ENCODE measurements at places on chromosomes 12 and 14.

DNA sequence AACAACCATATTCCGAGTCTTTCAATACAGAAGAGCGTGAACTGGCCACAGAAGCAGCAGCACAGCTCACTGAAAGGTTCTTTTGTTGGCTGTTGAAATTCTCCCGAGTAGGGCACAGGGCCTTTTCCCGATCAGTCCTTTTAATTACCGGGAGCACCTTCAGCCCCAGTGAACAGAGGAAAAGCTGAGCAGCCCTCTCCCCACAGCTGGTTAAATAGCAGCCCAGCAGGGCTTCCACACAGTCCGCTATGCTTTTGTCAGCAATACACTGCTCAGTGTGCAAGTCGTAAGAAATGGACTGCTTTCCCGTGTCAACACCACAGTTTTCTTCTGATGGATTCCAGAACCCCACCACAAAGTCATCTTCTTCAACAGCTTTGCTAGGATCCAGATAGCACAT, 61.3 kb downstream of the DICER1 start:
- DNase-seq: no peak

DNA sequence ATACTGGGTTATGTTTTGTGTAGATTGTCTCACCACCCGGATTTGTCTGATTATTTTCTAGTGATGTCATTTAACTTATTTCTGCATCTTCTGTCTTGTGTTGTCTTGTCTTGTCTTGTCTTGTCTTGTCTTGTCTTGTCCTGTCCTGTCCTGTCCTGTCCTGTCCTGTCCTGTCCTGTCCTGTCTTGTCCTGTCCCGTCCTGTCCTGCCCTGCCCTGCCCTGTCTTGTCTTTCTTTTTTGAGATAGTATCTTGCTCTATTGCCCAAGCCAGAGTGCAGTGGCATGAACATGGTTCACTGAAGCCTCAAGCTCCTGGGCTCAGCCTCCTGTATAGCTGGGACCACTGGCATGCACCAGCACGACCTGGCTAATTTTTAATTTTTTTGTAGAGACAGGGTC, 25.6 kb downstream of the DERA start:
- no peak for DNase-seq

DNA sequence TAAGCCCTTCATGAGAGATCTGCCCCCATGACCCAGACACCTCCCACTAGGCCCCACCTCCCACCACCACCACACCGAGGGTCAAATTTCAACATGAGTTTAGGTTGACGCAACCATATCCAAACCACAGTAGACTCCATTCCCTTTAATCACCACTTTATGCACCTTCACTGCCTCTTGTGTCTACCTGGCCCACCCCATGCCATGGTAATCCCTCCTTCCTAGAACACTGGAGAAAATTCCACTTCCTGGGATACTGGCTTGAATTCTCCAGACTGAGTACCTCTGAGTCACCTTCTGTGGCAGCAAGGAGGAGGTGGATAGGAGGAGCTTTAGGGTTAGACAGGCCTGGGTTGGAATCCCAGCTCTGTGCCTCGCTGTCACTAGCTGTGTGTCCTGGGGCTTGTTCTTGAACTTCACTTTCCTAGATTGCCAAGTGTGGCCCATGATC, 26.1 kb upstream of the CIPC start:
- DNase-seq: no peak

- no peak for DNase-seq
Observed at GRCh38 chr14:96086574-96087077, 47.5 kb downstream of the C14orf132 start.

DNA sequence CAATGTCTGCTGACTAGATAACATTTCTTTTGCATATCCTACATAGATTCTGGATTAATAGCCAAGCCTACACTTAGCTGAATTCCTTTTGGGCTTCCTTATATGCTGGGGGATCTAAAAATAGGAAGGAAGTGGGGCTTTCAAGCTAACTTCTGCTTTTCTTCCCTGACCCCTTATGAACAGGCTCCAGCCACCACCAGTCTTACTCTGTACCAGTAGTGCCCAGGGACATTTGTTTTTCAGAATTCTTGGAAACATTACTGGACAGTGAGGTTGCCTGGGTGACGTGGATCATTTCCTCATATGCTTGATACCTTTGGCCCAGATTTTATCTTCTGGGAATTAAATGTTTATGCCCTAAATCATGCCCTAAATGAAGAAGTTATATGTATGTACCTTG, 55.9 kb upstream of the SRRM4 start:
- no peak for DNase-seq

DNA sequence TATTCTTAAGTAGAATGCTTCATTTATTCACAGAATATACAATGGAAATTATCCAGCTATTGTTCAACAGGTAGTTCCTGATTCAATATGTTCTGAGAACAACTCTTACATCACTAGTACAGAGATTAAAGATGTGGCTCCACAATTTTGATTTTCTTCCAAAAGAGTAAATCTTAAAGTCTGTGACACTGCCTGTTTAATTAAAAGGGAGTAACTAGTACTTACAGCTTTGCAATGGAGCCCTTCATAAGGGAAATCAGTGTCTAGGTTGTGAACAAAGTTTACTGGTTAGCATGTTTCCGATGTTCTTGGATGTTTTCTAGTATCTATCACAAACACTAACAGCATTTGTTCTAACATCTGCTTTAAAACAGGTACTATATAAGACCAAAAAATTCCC, 30.8 kb downstream of the MIA2 start:
- DNase-seq: no peak

- DNase-seq: no peak
Observed at GRCh38 chr14:98489115-98489514, 782.9 kb downstream of the BCL11B start.

- no peak for DNase-seq
Observed at GRCh38 chr14:100313464-100314230, 7.4 kb upstream of the SLC25A29 start.

GRCh38 chr14:65880507-65880906, 468.0 kb downstream of the FUT8 start:
- DNase-seq: no peak

GRCh38 chr12:88035271-88035906, 6.2 kb upstream of the C12orf50 start:
- peak; percentile 80 for DNase-seq

DNA sequence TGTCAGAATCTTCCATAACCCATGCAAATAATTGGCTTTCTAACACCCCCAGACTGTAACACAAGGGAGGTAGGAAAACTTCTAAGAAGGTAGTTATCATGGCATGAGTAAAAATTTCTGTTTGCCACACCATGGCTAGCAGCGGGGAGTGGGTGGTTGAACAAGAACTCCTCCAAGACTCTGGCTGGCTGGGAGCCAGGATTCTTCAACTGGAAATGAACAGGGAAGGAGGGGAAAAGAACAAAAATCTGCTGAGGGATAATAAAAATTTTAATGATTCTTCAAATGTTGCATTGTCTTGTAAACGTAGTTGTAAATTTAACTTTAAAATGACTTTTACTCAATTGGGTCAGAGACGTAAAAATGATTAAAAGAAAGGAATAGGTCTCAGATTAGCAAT, 78.9 kb downstream of the AKAP6 start:
- no peak for DNase-seq

DNA sequence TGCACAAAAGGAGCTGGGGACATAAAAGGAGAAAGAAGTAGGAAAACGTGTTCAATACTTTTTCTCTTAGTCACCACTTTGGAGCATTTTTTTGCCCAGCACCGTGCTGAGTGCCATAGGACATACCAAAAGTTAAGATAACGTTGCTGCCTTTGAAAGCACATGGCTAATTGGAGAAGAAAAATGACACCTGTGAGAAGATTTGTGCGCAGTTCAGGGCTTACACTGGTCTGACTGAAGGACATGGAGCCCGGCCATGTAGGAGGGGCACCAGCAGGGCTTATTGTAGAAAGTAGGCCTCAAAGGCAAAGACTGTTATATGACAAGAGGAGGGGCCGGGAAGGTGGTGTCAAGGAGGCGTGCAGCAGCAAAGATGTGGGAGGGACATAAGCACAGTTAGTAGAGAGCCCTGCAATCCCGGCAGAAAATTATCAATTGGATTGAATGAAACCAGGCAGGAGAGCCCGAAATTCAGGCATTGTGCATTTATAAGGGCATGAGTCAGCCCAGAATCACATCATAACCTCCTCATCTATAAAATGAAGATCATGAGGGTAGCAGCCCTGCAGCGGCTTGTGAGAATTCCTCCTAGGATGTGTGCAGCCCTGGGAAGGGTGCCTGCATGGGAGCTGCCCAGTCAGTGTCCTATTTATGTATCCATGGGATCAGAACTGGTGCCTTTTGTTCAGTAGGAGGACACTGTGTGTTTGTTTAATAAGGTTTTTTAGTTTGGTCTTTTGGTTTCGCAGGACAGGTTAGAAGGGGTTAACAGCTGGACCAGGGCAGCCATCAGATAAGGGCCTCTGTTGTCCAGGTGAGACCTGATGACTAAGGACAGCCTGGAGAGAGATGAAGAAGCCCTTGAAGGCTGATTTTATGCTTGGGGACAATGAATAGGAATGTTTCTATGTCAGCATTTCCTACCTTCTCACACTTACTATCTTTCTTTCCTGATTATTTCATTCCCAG, 122.4 kb downstream of the GPR135 start:
- DNase-seq: no peak

GRCh38 chr12:99133401-99133800, 488.3 kb downstream of the APAF1 start:
- no peak for DNase-seq

GRCh38 chr12:76266797-76267196, 81.4 kb downstream of the BBS10 start:
- DNase-seq: no peak

GRCh38 chr14:77707355-77707723, 484 bp downstream of the ALKBH1 start:
- DNase-seq: no peak

GRCh38 chr12:97200181-97200580, 262.4 kb upstream of the RMST start:
- DNase-seq: no peak

- no peak for DNase-seq
Observed at GRCh38 chr14:32014057-32014456, 63.0 kb upstream of the ARHGAP5 start.

DNA sequence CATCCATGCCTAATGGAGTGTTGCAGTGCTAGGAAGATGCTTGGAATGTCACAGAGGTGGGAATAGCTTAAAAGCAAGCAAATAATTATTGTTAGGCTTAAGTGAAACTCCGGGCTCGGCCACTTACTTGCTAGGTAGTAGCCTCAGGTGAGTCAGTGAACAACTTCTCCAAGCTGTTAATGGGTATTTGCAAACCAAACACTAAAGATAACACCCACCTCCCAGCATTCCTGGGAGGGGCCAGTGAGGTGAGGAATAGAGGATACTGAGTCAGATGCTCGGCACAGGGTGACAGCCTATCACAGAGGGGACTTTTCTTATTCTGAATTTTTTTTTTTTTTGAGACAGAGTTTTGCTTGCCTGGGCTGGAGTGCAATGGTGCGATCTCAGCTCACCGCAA, 151.2 kb upstream of the RFLNA start:
- no peak for DNase-seq

DNA sequence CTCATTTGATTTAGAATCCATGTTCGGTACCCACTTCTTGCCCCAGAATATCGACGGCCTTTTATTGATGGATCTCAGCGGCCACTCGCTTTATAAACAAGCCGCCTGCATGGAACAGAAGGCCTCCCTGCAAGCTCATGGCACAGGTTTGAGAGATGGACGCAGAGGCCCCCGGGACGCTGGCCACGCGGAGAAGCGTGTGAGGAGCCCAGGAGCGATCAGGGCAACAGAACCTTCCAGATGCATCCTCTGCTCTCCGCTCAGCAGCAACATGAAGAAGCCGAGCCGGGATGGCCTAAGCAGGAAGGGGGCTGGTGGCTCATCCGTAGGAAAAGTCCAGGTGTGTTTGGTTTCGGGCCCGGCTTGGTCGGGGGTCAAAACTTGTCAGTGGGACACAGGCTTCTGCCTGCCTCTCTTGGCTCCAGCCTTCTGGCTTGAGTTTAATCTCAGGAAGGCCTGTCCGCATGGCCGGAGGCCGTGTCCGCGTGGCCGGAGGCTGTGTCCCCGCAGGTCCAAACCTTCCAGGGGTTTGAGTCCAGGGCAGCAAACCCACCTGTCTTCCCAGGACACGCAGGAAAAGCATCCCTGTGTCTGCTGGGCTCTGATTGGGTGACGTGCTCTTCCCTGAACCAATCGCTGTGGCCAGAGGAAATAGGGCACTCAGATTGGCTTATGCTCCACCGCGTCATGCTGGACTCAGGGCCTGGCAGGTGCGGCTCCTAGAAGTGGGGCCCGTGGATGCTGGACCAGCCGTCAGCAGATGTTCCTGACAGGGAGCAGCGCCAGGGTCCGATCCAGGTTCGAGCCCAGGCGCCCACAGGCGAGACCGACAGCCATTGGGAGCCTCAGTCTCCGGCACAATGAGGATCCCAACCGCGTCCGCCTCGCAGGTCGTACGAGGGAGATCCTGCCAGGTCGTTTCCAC, 65.0 kb downstream of the GALNT9 start:
- no peak for DNase-seq

GRCh38 chr12:32211066-32211899, 104.6 kb downstream of the BICD1 start:
- no peak for DNase-seq

DNA sequence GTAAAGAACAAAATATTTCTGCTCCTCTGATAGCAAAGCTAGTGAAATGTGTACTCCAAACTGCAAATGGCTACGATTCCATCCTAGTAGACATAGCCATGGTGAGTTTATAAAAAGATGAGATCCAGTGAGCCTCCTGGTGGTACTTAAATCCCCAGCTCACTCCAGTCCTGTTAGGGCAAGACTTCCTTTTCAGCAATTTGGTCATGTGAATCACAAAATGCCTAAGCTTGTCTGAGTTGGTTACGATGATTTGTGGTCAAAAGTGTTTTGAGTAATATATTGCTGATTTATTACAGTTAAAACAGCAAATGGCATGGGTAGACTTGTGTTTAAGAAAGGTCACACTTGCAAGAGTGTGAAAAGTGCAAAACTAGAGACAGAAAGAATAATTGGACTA, 102.7 kb upstream of the NAV3 start:
- DNase-seq: no peak

DNA sequence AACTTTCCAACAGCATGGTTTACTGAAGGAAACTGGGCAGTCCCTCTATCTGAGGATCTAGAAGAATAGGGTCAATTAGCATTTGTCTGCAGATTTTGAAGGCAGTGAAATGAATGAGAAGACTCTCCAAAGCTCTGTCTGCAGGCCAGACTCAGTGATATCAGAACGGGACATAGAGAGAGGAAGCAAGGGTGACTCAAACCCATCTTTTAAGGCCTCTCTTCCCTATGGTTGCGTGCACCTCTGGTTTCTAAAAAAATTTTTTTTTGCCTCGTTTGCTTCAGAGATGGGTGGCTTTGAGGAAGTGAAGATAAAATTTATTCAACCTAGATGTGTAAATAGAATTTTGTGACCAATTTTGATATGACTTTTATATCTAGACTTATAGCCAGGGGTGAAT, 71.9 kb upstream of the HOXC13 start:
- DNase-seq: no peak
